ENCODE measurements at places on chromosomes 1 and 21. TPM values are rescaled to one million over a fixed set of nuclear protein-coding genes. Genes with fewer than 3 reads are reported as not detected.

KRTAP19-1 gene
- total RNA-seq, result not detected

IFNLR1 gene
- total RNA-seq, result 2.8 TPM

HFM1 gene
- not detected for total RNA-seq

TMEM82 gene
- not detected for total RNA-seq

SPRR1A gene
- not detected for total RNA-seq

ZNF648 gene
- not detected for total RNA-seq

DNASE2B gene
- total RNA-seq, result not detected

NEGR1 gene
- total RNA-seq, result not detected

PHLDA3 gene
- 2.1 TPM for total RNA-seq

S100A12 gene
- total RNA-seq, result not detected
